ENCODE measurements at places on chromosomes 2 and 18. TPM values are rescaled to one million over a fixed set of nuclear protein-coding genes. Genes with fewer than 3 reads are reported as not detected.

Gene AGXT
- total RNA-seq, result not detected

Gene FBXO41
- 0.41 TPM for total RNA-seq

Gene TCF23
- total RNA-seq, result not detected

Gene TACR1
- 0.41 TPM for total RNA-seq

Gene UGT1A3
- 0.51 TPM for total RNA-seq

Gene PROM2
- 12.6 TPM for total RNA-seq

Gene RTN4
- total RNA-seq, result 539 TPM

Gene TUBA3E
- not detected for total RNA-seq

Gene IER3IP1
- total RNA-seq, result 16.9 TPM

Gene MALL
- total RNA-seq, result 19.2 TPM

Gene POTEF
- total RNA-seq, result not detected

Gene DPP4
- total RNA-seq, result 3.2 TPM

Gene EVA1A
- 9.7 TPM for total RNA-seq

Gene NT5C1B
- not detected for total RNA-seq

Gene CHRNG
- total RNA-seq, result 19.5 TPM

Gene PTGR3
- total RNA-seq, result 33.7 TPM

Gene MYO5B
- 12.8 TPM for total RNA-seq

Gene LANCL1
- total RNA-seq, result 63.0 TPM

Measured in tongue (tissue), 3 donors.